Vagina (tissue), 2 donors: ENCODE measurements at places on chromosomes 12 and 14.

GRCh38 chr12:68158432-68158831 is 1.1 kb downstream of the IFNG start:
- DNase-seq: no peak

DNA sequence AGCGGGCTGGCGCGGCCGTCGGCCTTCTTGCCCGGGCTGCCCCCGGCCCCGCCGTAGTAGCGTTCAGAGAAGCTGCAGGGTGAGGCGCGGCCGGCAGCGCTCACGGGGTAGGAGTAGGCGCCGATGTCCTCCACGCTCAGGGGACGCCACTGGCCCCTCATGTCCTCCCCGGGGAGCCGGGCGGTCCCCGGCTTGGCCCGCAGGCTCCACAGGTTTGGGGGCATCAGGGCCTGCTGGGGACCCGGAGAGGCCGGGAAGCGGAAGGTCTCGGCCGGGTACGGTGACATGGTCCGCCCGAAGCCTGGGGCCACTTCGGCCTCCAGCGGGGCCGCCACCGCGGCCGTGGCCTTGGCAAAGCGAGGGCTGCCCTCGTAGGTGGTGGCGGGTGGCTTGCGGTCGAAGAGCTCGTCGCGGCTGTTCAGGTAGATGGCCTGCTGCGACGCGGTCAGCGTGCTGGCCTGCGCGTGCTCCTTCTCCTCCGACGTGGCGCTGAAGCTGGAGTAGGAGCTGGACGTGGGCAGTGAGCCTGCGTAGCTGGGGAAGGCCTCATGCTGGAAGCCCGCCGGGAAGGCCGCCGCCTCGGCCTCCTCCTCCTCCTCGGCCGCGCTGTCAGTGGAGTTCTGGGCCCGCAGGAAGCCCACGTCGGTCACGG is 48.7 kb downstream of the BEGAIN start:
- DNase-seq: no peak

DNA sequence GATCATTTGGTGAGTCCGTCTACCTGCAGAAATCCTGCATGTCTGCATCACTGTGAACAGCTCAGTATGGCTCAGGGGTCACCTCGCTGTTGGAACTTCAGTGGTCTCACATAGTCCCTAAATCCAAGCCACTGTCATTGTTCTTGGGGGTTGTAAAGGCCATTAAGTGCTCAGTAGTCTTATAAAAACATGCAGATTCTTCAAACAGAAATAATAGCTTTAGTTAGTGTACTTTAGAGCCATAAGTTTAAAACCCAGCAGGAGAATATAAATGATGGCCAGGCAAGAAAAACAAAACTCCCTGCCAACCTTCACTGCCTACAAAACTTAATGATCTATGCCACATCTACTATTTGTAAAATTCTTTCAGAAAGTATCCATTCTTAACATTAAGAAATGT is 396.3 kb downstream of the SYT1 start:
- DNase-seq: no peak

GRCh38 chr12:122917507-122918121 is 21.7 kb upstream of the VPS37B start:
- DNase-seq: no peak

GRCh38 chr14:68293404-68293803 is 473.8 kb downstream of the RAD51B start:
- no peak for DNase-seq

DNA sequence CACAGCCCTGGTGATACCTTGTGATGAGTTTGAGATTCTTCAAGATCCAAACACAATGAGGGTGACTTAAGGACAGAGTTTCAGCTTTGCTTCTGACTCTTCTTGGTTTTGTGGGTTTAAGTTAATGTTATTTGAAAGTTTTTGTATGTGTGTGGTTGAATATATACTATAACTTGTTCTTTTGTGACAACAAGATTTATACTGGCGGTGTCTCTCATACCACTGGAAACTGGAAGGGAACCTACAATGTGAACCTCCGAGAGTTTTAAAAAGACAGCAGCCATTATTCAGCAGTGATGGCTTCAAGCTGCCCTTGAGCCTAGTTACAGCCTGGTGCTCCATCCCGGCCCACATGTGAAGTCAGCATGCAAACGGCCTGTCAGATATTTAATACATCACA is 87.9 kb upstream of the IGF1 start:
- DNase-seq: no peak

DNA sequence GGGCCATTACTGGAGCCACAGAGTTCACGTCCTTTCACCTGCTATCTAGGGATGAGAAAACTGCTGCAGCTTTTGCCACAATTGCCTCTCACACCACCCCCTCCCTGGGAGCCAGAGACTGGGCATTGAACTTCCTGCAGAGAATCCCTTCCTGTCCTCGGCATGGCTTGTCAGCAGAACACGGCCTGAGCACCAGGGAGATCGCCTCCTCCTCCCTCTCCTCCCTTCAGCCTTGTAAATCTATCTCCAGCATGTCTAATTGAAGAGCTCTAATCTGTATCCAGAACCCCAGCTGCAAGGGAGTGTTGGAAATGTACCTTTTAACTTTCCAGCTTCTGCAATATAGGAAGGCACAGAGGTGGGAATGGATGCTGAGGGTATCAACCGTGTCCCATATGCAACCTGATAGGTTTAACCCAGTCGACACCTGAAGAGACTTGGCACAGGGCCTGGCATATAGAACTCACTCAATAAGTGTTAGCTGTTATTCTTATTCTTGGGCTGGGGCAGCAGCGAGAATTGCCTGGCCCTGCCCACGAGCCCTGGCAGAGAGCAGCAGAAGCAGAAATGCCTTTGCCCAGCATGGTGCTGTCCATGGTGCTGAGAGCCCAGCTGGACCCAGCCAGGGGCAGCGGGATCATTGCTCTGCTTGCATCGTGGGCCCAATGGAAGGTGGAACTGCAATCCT is 26.8 kb downstream of the TMEM63C start:
- no peak for DNase-seq

- no peak for DNase-seq
Observed at GRCh38 chr12:91384806-91385205, 202.2 kb upstream of the DCN start.

GRCh38 chr14:105793836-105794235 is 267.5 kb downstream of the TMEM121 start:
- DNase-seq: no peak

DNA sequence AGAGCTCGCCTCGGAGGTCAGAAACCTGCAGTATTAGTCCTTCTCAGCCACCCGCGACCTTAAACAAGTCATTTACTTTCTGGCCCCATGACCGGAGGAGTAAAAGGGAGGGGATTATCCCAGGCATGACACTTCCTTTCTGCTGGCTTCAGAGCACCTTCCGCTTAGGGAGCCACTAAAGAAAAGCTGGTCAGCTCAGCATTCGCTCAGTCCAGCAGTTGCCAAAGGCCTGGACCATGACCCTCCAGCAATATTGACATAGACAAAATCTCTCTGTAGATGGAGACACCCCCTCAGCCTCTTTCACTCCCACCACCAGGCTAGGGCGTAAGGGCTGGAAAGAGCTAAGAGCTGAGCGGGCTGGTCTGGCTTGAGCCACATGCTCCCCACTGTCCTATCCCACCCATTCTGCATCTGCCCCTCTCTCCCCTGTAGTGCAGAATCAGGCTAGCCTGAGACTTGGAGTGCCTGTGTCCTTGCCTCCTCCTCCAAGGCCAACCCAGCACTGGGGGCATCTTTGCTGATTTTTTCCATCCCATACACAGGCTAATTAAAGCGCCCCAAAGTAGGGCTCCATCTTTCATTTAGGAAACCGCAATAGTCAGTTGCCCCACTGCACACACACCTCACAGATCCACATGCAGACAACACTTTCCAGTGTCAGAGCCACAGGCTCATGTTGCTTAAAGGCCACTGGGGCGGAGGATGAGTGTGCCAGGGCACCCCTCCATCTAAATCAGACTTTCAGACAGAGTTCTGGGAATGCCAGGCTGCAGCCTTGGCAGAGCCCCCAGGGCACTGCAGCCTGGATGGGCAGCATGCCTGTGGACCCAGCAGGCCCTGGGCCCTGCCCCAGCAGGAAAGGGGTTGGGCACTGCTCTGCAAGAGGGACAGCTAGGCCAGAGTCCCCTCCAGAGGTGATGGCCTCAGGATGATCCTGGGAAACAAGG is 4.0 kb upstream of the CPNE6 start:
- DNase-seq: no peak

- no peak for DNase-seq
Observed at GRCh38 chr14:88599761-88600439, 37.1 kb downstream of the ZC3H14 start.

- DNase-seq: no peak
Observed at GRCh38 chr14:94941311-94941710, 171.4 kb upstream of the GSC start.

DNA sequence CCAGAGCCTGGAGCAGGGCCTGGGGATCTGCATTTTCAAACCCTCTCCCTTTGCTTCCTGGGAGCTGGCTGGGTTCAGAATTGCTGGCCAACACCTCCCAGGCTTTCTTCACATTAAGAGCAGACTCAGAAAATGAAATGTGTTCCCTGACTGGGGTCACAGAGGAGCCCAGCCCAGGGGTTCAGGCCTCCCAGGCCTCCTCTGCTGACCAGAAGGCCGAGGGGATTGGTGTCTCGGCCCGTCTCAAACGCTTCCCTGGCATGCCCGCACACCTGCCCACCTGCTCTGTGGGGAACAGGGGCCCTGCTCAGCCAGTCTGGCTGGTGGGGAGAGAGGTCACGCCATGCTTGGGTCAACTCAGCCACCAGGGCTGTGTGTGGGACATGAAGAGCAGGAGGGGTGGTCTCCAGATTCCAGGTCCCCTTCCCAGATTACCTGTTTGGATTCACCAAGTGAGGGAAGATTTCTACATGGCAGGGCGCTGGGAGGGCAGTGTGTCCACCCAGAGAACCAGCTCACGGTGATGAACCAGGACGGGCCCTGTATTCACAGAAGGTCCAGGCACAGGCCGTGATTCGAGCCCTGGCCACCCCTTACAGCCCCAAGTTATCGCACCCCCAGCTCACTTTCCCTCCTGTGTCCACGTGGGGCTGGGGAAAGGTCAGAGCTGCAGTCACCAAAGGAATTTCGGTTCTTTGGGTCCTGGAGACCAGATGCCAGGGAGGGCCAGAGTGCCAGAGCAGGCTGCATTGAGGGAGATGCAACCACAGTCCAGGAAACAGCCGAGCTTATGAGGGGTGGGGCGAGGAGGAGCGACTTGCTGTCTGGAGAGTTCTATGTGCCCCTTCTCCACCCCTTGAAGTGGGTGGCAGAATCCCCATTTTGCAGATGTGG is 55.2 kb upstream of the RIN3 start:
- DNase-seq: peak; percentile 91

- no peak for DNase-seq
Observed at GRCh38 chr12:45231515-45232145, 15.7 kb downstream of the ANO6 start.

- DNase-seq: no peak
Observed at GRCh38 chr14:67335781-67336180, 23.8 kb downstream of the ATP6V1D start.

DNA sequence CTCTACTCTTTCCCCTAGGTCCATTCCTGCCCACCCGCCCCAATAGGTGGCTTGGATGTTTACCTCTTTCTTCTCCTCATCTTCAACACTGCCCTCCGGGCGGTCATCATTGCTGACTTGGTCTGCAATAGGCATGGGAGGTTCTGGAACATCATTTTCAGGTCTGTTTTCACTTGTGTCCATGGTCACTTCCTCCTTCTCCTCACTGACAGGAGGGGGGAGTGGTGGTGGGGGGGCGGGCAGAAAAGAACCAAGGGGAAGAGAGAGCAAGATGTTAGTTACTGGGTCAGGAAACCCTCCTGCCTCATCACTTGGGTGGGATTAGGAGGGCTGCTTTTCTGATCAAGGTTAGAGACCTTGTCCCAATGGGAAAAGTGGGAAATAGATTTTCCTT is 12.1 kb upstream of the CDH24 start:
- peak; percentile 85 for DNase-seq
